ENCODE measurements at places on chromosomes 1 and 21.
A peak's percentile ranks its signal among the peaks of the same experiment; 100 is the strongest.

- DNase-seq = no peak
Observed at GRCh38 chr1:241090798-241091197, 266.2 kb downstream of the RGS7 start.

GRCh38 chr1:112536561-112536960 is 27.8 kb downstream of the WNT2B start:
- no peak for DNase-seq

GRCh38 chr1:201758499-201759050 is 70.4 kb upstream of the IPO9 start:
- no peak for DNase-seq

- DNase-seq = no peak
Observed at GRCh38 chr1:42817976-42818375, 779 bp upstream of the SVBP start.

DNA sequence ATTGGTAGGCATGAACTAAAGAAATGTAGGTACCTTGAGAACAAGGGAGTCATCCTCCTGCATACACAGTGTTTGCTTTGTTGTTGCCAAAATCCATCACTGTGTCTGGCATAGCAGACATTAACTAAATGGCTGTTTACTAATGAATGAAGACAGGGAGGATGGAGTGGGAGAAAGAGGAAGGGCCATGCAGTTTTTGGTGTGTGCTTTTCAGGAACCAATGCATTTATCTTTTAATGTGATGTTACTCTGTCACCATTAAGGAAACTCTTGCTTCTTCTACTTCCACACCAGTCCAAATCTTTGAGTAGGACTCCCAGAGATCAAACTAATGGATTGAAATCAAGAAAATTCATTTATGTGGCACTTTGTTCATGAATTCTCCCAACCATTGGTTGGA is 55.6 kb upstream of the DUSP10 start:
- no peak for DNase-seq

DNA sequence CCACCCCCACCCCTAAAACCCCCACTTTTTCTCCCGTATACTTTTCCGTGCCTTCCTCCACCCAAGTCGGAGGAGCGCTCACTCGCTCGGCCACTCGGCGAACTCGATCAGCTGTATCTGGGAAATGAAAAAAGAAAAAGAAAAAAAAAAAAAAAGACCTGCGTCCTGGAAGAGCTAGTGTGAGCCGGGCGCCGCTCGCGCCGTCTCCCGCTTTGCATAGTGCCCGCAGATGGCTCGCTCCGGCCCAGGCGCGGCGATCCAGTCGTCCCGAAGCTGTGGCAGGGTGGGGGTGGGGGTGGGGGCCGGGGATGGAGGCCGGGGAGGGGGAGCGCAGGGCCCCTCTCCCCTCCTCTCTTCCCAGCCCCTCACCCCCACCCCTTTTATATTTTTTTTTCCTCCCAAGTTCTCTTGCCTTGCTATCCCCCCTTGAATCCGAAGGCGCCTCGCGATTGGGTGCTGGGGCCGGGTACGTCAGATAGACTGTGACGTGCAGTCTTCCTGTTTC is 299 bp upstream of the PROX1 start:
- no peak for DNase-seq

GRCh38 chr1:199064971-199065370 is 426.1 kb downstream of the PTPRC start:
- no peak for DNase-seq

DNA sequence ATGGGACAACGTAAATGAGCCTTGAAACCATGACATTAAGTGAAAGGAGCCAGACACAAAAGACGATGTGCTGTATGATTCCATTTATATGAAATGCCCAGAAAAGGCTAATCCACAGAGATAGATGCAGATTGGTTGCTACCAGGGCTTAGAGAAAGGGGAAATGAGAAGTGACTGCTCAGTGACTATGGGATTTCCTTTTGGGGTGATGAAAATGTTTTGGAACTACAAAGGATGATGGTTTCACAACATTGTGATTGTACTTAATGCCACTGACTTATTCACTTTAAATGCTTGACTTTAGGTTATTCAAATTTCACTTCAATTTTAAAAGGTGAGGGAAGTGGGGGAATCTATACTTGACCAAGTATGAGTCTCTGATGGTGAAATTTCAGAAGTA is 414.3 kb downstream of the SETD4 start:
- DNase-seq = no peak

DNA sequence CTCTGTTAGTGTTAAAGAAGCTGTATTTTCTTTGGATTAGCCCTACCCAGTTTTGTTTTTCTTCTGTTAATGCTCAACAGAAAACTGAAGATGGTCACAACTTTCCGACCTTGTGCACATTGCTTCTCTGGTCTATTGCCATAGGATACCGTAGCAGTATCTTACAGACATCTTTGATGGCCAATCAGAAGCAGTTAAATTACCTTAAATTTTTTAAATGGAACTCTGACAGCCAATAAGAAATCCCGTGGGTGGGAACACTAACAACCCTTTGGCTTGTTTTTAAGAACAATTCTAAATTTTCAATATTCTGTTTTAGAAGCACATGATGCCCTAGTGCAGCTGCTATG is 17.2 kb downstream of the NFYC start:
- peak; percentile 63 for DNase-seq

GRCh38 chr1:238738892-238739291 is 647.5 kb upstream of the CHRM3 start:
- DNase-seq = no peak

DNA sequence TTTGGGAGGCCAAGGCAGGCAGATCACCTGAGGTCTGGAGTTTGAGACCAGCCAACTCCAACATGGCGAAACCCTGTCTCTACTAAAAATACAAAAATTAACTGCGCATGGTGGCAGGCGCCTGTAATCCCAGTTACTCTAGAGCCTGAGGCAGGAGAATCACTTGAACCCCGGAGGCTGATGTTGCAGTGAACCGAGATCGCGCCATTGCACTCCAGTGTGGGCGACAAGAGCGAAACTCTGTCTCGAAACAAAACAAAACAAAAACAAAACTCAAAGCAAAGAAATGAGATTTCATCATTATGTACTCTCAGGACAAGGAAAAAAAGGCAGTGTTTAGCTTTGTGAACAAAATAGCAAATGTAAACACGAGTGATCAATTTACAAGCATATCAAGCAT is 61.0 kb downstream of the LAMC2 start:
- DNase-seq = no peak

DNA sequence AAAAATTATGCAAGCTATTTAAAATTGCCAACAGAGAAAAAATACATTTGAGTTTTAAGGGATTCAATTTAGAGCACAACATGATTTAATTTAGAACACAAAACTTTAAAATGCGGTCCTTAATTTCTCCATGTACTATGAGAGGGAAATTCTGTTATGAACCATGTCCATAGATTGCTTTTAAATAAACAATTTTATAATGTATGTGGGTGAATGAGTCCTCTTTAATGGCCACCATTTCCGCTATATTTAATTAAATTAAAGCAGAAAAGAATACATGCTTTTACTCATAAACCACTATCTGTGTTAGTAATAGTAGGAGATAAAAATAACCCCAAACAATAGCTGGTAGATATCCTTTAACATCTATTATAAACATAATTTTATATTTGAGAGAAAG is 914.6 kb downstream of the LTN1 start:
- no peak for DNase-seq

- no peak for DNase-seq
Observed at GRCh38 chr1:224054611-224055010, 59.3 kb upstream of the FBXO28 start.

DNA sequence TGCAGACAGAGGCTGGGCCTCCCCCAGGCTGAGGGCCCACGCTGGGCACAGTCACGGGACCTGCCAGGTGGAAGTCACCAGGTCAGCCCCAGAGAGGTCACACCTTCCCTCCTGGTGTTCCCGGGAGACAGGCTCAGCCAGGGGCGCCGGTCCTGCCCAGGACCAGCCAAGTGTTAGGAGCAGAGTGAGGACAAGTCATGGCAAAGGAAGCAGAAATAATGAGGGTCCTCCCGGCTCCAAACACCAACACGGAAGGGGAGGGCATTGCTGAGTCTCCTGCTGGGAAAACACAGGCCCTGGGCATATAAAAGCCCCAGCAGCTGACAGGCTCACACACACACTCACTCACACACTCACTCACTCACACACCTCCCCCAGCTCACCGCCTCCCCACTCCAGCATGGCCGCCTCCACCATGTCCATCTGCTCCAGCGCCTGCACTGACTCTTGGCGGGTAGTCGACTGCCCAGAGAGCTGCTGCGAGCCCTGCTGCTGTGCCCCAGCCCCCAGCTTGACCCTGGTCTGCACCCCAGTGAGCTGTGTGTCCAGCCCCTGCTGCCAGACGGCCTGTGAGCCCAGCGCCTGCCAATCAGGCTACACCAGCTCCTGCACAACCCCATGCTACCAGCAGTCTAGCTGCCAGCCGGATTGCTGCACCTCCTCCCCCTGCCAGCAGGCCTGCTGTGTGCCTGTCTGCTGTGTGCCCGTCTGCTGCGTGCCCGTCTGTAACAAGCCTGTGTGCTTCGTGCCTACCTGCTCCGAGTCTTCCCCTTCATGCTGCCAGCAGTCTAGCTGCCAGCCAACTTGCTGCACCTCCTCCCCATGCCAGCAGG is at the start of gene KRTAP10-10:
Gene KRTAP10-10, plus strand, starts transcription at position 339 of the 833 bp plus-strand sequence. Its CDS starts 62 bp downstream, at position 401.
- DNase-seq = no peak

GRCh38 chr1:165912638-165913037 is 85.2 kb downstream of the UCK2 start:
- DNase-seq = no peak

DNA sequence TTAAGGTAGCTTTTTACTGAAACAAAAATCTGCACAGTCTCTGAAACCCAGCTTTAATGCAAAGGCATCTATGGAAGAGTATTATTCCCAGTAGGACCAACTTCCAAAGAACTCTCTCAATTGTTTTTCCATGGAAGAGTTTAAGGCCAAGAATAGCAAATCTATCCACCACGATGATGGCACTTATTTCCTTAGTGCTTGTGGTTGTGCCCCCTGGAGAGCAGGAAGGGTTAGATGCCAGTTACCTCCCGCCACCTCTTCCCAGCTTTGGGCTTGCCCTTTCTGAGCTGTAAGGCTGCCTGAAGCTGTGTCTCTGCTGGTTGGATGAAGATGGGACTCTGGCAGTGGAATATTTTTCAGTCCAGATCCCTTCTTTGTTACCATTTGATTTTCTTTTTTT is 4.8 kb upstream of the ATP1A1 start:
- no peak for DNase-seq

- DNase-seq = peak; percentile 89
Observed at GRCh38 chr1:58883888-58884482, 100.1 kb upstream of the JUN start.

DNA sequence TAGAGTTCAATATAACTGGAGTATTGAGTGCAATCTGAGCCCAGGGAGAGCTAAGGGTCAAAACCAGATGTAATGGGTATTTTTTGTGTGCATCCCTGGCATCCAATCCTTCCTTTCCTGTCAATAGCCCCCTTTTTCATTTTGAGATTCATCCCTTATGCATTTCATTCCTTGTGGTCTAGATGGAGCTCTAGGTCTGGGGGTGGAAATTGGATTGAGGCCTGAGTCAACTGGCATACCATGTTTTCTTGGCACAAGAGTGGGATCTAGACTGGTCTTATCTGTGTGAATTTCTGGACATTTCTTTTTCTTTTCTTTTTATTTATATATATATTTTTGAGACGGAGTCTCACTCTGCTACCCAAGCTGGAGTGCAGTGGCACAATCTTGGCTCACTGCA is 67.3 kb upstream of the RAB3GAP2 start:
- no peak for DNase-seq

DNA sequence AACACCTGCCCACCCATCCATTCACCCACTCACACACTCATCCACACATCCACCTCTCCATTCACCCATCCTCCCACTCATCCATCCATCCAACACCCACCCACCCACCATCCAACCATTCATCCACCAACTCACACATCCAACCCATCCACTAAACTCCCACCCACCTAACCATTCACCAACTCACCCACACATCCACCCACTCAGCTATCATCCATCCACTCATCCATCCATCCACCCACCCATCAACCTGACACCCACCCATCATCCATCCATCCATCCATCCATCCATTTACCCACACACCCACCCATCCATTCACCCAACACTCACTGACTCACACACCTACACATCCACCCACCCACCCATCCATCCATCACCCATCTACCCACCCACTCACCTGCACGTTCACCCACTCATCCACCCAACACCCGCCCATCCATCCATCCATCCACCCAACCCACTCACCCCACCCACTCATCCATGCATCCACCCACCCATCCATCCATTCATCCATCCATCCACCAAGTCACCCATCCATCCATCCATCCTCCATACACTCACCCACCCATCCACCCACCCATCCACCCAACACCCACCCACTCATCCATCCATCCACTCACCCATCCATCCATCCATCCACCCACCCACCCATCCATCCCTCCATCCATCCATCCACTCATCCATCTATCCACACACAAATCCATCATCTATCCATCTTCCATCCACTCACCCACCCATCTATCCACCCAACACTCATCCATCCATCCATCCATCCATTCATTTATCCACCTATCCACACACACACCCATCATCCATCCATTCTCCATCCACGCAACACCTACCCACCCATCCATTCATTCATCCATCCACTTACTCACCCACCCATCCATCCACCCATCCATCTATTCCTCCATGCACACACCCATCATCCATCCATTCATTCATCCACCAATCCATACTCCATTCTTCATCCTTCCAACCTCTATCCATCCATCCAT is 17.4 kb upstream of the PRDM16 start:
- DNase-seq = no peak

DNA sequence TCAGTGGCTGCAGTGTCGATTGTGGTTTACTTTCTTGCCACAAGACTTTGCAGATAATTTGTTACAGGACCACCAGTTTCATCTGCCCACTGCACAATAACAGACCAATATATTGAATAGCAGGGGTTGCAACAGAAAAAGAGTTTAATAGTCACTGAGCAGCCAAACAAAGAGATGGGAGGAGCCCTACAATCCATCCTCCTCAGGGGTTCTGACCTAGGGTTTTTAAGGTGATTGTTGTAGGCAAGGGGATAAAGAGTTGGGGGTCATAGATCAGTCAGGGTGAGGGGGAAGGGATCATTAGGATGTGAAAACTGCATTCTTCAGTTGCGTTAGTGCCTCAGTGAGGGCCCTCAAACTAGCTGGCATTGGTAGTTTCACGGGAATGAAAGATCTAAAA is 110.7 kb upstream of the OLFM3 start:
- DNase-seq = no peak

Measured in GF-D8 (cell line).